NCI-H1417 treated with DMSO at 0.1 percent for 48 hours (cell line): ENCODE measurements at places on chromosomes 16 and 17.

GRCh38 chr16:3511286-3512180, 10.7 kb downstream of the CLUAP1 start:
- DNase-seq = no peak

DNA sequence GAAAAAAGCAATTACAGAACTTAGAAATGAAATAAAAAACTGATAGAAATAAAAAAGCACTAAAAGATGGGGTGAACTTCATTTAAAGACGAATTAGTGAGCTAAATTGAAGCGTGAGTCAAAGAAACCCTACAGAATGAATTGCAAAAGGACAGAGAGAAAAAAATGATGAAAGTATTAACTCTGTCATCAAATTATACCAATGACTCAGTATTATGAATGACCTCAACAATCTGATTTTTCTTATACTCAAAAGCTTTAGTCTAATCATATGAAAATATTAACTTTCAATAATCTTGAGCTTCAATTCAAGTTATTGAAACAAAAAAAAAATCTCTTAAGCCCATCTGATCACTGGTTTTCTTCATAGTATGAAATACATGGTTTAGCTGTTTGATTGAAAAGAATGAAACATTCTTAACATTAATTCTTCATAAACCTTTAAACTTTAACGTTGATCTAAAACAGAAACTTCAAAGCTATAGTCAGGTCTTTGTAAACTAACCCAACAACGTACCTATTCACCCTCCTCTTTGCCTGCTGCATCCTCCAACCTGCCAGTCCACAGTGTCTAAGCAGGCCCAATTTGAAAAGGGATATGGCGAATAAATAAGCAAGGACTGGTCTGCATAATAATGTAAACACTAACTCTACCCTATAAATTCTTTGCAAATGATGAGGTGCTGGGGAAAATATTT, 6.6 kb downstream of the ABCA5 start:
- no peak for DNase-seq

GRCh38 chr17:33330877-33331276, 37.8 kb upstream of the ASIC2 start:
- no peak for DNase-seq

DNA sequence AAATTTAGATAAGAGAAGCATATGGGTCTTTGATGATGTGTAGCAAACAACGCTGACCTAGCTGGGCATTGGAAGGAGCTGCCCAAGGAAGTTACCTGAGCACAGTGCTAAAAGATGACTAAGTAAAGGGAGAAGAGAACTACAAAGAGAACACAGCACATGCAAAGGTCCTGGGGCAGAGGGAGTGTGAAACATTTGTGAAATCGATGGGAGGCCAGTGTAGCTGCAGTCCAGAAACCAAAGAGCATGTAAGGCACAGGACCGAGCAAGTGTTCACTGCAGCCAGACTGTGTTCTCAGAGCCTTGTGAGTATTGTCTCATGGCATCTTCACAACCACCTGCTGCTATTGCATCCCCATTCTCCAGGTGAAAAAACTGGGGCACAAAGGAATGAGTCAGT, 44.9 kb downstream of the ARHGAP27 start:
- DNase-seq = no peak

- no peak for DNase-seq
These were observed 30.6 kb downstream of the METRNL start for GRCh38 chr17:83109793-83110645.

DNA sequence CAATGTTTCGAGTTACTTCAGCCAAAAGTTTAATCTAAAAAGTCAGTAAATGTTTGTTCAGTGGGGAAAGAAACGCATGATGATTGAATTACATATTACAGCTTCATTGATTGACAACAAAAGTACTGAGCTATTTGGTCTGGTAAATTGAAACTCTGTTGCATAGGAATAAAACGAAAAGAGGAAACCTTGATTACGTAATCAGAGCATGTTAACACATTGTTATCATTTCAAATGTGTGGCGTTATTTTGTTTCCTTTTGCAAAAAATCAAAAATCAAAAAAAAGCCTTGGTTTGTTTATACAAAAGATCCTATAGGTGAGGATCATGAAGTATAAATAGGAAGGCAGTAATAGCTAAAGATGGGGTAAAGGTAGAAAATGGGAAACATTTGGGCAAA, 19.5 kb upstream of the CA10 start:
- no peak for DNase-seq

GRCh38 chr16:1221628-1222552, 3.2 kb downstream of the TPSG1 start:
- no peak for DNase-seq
